ENCODE measurements at places on chromosomes 7 and 10.

- peak; percentile 68 for DNase-seq
Measured at GRCh38 chr10:5623081-5623748, 43.2 kb downstream of the ASB13 start.

DNA sequence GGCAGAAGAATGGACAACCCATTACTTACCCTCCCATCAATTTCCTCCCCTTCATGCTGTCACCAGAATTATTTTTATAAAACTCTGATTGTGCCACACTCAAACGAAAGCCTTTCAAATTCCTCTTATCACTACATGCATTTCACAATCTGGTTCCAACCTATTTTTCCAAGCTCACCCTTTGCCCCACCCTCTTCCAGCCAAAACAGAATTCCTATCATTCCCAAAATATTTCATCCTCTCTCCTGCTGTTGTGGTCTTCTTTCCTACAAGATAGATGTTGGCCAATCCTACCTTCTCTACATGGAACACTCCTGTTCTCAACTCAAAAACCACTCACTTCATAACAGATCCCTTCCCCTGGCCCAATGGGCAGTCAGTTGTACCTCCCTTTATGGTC, 111.5 kb downstream of the ELAPOR2 start:
- no peak for DNase-seq

- DNase-seq, result no peak
Measured at GRCh38 chr7:18177815-18178660, 150.4 kb upstream of the PRPS1L1 start.

- no peak for DNase-seq
Measured at GRCh38 chr10:43371418-43371817, at the start of gene FXYD4. FXYD4 (plus strand) TSS chr10:43371636; CDS start chr10:43373747, 2,111 bp downstream.

DNA sequence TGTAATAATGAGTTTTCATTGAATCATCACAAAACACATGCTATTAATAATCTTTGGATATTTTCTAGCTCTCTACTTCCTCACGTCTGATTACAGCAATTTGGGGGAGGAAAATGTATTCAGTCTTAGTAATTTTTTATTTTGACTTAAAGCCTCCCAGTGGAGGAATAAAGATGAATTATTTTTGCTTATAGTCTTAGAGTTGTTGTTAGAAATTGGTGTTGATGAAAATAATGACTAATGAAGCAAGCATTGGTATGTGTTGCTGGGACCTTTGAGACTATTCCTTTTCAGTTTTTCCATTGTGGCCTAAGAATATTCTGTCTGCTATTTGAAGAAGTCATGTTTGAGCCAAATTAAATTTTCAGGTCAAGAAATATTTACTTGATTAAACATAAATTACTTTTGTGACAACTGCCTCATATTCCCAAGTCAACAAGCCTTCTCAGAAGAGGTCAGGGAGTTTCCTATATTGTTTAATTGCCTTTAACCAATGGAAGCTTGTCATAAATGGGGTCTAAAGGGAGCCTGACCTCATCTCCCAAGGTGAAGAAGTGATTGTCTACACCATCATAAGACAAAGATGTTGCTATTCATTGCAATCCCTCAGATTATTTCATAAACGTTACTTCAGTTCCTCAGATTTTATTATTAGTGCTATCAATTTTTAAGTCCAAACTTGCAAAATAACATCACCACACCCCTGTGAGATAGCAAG, 90.0 kb downstream of the ST7 start:
- no peak for DNase-seq

- DNase-seq, result no peak
Measured at GRCh38 chr10:75403144-75403938, 1.8 kb upstream of the ZNF503 start.

DNA sequence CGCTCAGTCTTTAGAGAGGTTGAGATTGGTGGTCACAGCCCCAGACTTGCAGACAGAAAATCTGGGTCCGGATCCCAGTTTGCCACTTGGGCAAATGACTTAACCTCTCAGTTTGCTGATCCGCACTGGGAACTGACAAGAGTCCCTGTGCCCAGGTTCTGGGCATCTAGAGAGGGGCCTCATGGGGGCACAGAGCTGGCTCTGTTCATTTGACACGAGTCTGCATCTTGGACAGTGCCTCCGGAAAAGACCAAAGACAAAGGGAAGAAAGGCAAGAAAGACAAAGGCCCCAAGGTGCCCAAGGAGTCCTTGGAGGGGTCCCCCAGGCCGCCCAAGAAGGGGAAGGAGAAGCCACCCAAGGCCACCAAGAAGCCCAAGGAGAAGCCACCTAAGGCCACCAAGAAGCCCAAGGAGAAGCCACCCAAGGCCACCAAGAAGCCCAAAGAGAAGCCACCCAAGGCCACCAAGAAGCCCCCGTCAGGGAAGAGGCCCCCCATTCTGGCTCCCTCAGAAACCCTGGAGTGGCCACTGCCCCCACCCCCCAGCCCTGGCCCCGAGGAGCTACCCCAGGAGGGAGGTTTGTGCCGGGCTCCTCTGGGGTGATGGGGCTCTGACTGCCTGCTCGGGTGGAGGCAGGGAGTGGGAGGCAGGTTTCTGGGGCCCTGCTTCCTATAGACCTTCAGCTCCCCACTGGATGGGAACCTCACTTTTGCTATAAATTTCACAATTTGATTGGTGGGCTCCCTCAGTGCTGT, 2.3 kb downstream of the AEBP1 start:
- DNase-seq, result no peak

DNA sequence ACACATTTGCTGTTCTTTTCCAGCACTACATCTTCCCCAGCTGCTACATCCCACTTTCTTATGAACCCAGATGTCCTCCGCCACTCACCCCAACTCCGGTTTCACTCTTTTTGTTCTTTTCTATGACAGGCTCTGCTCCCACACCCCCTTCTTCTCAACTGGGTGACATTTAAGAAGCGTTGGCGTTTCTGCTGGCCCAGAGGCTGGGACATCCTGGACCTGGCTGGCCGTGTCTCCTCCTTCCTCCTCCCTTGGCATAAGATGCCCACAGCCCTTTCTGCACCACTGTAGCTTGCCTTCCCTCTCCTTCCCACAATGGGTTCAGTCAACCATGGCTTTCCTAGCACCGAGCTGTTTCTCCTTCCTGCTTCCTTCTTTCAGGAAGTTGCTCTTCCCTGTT, 9.4 kb upstream of the CALML5 start:
- no peak for DNase-seq

DNA sequence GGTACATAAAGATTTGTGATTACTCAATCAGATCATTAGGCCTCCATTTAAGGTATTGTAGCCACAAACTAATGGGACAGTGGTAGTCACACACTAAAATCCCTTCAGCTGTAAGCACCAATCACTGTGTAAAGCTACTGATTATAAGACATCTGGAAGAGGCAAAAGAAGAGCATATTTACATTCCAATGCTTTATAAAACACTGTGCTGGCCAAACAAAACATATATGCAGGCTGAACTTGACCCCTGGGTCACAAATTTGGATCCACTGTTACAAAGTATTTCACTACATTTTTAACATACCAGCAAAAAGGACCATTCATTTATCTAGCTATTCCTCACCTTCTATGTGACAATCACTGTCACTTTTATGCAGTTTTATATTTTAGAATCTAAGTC, 41.4 kb upstream of the ANLN start:
- no peak for DNase-seq

GRCh38 chr7:71768450-71768849, 636.5 kb downstream of the GALNT17 start:
- DNase-seq, result no peak

- no peak for DNase-seq
Measured at GRCh38 chr10:132924046-132924952, 18.1 kb downstream of the CFAP46 start.

GRCh38 chr10:116828116-116828515, 21.2 kb upstream of the ENO4 start:
- DNase-seq, result no peak

GRCh38 chr10:106980495-106981451, 183.7 kb downstream of the SORCS1 start:
- DNase-seq, result no peak

DNA sequence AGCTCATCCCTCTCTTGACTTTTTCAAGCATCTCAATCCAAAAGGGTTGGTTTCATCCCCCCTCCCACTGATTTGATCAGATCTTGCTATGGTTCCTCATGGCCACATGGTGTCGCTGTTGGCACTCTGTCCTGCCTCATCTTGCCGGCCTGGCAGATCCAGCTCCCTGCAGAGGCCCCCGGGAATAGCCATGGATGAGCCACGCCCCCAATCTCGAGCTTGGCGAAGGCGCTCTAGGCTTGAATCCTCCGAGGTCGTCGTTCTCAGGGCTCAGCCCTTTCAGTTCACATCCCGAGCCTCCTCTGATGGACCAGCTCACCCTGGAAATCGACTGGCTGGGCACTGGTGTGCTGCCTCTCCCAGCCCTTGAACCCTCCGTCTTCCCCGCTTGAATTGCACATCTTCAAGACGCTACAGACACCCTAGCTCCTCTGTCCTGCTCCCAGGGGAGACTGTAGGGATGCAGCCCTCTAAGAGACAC, 628.7 kb downstream of the TYW1 start:
- no peak for DNase-seq

DNA sequence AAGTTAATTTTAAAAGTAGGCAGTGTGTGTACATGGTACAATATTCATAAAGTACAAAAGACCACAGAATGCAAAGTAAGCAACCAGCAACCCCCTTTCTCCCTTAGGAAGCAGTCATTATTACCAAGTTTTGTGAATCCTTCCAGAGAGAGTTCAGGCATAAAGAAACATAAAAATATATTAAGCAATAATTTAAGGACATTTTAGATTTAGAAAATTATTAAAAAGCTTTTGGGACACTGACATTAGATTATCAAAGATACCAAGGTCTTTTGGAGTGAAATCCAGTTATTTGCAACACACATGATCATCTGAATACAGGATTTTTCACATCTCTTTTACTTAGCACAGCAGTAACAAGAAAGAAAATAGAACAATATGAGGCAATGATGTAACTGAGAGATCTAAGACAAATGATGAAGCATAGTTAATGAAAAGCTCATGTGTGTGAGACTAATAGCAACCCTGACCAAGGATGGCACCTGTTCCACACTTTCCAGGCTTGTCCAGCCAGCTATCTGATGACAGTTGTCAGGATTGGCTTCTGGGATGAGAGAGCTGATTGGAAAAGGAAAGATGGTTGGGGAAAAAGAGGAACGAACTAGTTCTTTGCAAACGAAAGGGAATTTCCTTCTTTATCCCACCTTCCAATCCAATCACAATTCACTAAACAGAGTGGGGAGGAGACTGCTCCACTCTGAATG, 115.5 kb upstream of the LAMB4 start:
- DNase-seq, result no peak

DNA sequence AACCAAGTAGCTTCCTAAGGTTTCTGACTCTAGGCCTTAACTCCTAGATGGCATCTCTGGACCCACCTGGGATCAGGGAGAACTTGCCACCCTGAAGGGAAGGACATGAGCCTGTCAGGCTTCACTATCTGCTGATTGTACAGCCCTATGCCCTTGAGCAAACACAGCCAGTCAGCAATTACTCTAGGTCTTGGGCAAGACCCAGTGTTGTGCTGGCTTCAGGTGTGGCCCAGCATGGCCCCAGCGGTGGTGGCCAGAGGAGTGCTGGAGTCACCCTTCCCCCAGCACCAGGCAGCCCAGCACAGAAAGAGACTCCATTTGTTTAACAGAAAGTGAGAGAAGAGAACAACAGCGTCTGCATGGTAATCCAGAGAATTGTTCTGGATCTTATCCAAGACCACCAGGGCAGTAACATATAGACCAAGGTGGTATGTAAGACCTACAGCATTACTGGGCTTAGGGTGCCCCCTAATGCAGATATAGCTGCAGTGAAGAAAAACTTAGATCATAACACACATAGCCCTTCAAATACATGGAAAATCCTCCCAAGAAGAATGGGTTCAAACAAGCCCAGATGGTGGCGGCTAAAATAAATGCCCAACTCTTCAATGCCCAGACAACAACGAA, 207.7 kb downstream of the MAGI2 start:
- DNase-seq, result no peak

GRCh38 chr10:89699581-89700064, 1.8 kb upstream of the KIF20B start:
- no peak for DNase-seq

GRCh38 chr7:142459551-142459963, 201.7 kb upstream of the PRSS58 start:
- no peak for DNase-seq

DNA sequence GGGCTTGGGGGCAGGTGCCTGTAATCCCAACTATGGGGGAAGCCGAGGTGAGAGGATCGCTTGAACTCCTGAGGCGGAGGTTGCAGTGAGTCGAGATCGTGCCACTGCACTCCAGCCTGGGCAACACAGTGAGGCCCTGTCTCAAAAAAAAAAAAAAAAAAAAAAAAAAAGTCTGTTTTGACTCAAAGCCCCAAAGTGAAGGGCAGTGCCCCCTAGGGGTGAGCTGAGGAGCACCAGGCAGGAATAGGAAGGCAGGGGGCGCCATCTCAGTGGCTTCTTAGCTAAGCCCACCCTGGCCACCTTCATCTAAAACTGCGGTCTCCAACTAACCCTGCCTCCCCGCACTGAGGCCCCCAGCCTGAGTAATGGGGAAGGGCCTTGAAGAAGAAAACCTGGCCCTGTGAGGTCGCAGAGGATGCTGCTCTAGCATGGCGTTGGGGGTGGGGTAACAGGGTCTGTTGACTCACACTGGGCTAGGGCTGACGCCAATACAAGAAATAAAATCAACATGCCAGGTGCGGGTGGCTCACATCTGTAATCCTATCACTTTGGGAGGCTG, 9.8 kb downstream of the PODXL start:
- no peak for DNase-seq

GRCh38 chr10:71762324-71762723, 11.0 kb downstream of the VSIR start:
- no peak for DNase-seq

GRCh38 chr10:58892031-58892531, 284.4 kb upstream of the PHYHIPL start:
- DNase-seq, result no peak

GRCh38 chr7:132150711-132151110, 425.6 kb downstream of the PLXNA4 start:
- no peak for DNase-seq

- DNase-seq, result no peak
Measured at GRCh38 chr7:140213684-140214074, 36.9 kb upstream of the KDM7A start.

GRCh38 chr7:149855361-149856305, 17.5 kb downstream of the ZNF862 start:
- DNase-seq, result no peak

DNA sequence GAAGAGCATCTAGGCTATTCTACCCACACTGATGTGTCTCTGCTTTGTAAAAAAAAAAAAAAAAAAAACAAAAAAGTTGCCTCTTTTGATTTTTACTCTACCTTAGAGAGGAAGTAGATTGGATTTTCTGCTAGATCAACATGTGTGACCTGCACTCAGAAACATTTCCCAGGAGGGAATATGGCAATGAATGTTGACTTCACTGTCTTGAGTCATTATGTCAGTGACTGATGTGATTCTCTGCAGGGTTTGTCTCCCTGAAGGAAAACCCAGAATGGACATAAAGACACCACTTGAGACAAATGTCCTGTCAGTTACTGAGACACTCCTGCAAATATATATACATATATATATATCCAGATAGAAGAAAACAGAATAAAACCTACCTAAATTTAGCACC, 370.3 kb downstream of the BMPER start:
- no peak for DNase-seq

GRCh38 chr7:108322046-108322445, 134.2 kb downstream of the NRCAM start:
- DNase-seq, result no peak
